ENCODE measurements at places on chromosomes 4 and X.

DNA sequence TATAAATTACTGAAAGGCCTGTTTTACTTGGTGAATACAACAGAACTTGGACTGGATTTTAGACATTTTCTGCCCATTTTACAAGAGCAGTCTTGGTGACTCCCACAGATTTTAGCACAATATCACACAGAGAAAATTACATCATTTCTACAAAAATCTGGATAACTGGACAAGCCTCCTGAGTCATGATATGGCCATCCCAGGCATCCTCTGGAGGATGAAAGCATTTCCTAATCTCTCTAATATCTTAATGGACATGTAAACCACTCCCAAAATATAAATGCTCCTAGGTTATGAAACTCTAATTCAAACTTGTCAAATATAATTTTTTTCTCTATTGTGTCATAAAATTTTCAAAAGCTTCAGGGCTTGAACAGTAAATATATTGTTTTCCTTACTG lies 1170.8 kb upstream of the PCDH7 start:
- DNase-seq, result no peak

DNA sequence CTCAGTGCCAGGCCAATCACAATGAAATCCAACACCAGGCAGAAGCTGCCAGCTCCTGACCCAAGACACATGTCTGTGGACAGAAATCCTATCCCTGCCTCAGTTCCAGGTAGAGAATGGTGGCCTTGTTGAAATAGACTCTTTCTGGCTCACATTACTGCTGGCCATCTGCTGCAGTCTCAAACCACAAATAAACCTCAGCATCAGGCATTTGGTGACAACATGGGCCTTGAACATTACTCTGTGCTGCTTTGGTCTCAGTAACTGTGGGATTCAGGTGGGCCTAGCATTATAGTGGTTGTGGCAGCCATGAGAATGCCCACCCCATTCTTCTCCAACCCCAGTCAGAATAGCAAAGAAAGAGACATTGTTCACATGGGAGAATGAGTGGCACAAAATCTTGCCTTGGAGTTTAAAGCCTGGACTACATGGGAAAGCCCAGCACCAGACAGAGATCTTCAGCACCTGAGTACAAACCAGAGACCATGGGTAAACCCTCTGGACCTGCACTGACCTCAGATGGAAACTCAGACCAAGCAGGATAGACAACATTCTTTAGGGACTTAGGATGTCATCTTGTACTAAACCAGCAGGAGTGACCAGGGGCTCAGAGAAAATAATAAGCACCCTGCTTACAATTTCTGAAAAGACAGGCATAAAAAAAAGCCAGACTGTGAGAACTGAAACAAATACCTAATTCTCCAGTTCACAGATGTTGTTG lies 50.4 kb upstream of the TRAM1L1 start:
- no peak for DNase-seq

DNA sequence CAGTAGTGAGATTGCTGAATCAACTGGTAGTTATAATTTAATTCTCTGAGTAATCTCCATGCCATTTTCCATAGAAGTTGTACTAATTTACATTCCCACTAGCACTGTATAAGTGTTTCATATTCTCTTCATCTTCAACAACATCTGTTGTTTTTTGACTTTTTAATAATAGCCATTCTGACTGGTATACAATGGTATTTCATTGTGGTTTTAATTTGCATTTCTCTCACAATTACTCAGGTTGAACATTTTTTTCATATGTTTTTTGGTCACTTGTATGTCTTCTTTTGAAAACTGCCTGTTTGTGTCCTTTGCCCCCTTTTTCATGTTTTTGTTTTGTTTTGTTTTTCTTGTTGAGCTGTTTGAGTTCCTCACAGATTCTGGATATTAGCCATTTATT lies 880.2 kb downstream of the RAPGEF2 start:
- DNase-seq, result no peak

DNA sequence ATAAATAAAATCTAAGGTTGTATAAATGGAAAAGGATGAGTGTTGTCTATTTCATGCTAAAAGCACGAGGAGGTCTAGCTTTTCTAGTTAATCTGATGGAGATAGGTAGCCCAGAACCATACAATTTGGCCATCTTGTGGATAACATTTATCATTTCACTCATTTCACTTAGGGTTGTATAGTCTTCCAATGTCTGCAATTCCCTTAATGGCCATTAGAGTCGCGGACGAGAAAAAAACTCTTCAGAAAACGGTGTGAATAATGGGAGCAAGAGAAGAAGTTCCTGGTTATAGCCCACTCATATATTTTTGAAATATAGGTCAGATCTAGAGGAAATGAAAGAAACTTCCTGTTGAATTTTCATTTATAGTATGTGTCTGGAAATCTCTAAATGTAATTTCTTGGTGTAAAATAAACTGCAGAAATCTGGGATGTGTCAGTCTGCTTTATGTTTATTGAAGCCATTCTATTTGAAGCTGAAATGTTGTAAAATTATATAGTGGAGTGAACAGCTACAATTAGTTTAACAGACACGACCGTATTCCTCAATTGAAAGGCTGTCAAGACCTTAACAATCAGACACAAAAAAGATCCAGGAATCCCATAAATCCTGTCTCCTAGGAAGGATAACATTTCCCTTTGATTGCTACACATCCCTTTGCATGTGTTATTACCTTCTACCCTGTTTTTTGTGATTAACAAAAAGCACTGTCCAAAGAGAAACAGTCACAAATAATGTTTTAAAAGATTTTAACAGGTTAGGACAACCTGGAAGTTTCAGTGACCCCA lies 47.7 kb upstream of the MGST2 start:
- no peak for DNase-seq

DNA sequence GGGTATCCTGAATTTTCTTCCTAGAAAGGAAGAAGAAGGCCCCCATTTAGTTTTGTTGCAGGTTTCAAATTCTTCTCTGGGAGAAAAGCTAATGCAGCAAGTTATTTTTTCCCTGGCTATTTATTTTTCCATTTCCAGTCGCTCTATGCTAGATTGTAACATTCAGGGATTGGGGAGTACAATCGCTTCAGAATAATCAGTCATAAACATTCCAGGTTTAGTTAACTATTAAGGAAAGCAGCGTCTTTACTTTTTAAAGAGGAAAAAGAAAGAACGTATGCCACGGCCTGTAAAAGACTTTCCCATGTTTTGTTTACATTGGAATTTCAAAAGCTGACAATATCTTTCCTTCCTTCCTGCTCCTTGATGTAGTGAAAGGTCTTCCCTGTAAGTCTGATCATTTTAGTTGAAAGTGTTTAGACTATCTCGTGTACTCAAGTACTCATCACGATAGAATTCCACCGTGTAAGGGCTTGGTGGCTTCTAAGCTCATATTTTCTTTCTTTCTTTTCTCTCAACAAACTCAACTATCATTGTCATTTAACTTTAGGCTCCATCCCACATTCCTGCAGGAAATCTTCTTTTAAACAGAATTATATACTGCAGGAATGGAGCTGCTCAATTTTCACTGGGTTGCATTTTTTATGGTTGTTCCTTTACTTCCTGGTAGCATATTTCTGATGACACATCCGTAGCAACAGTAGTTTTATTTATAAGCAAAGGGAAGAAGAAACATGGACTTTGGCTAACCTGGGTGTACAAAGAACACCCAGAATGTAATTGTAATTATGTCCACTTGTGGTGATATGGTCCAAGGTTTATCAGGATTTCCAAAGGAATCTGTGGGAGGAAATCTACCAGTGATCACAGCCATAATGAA lies 213.1 kb upstream of the FAT1 start:
- DNase-seq, result no peak

DNA sequence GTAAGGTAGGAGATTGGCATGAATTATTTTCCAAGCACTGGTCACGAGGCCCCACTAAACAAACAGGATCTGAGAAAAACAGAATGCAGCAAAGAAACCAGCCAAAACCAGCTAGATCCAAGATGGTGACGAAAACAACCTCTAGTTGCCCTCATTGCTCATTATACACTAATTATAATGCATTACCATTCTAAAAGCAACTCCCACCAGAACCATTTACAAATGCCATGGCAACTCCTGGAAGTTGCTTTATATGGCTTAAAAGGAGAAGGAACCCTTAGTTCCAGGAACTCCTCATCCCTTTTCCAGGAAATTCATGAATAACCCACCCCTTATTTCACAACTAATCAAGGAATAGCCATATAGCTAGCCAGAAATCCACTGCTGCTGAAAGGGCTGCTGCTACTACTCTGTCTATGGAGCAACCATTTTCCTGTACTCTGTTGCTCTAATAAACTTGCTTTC lies 69.3 kb downstream of the ABCB7 start:
- DNase-seq, result no peak

GRCh38 chrX:122219735-122220134 lies 964.3 kb upstream of the GRIA3 start:
- no peak for DNase-seq

- DNase-seq, result no peak
These were observed 81.2 kb downstream of the TMEM144 start for GRCh38 chr4:158291334-158292055.

DNA sequence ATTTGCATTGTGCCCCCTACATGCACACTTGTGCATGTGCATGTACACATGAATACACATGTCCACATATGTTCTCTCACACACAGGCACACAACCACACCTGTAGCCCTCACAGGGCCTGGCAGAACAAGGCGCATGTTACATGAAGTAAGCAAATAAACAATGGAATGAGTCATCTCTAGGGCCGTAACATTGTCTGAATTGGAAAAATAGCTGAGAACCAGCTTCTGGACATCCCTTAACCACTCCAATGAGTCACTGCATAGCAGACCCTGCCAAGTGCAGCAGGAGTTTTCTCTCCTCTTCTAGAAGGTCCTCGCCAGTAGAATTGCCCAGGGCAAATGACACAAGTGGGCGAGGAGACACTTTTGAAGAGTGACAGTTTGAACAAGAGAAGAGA lies 66.1 kb downstream of the MAGEA10 start:
- DNase-seq, result no peak

GRCh38 chr4:8910100-8910821 lies 38.6 kb upstream of the HMX1 start:
- no peak for DNase-seq

DNA sequence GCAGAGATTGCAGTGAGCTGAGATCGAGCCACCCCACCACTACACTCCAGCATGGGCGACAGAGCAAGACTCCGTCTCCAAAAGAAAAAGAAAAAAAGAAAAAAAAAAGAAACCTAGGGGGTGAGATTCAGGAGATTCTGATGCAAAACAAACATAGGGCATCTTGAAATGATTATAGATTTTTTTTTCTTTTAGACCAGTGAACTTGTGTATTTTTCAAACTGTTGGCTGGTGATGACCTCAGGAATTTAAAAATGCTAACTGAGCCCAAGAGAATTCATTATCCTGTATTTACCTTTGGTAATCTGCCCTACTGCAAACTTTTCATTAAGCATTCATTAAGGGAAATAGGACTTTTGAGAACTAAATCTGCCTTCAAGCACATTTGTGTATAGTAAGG lies 20.6 kb downstream of the ATP10D start:
- DNase-seq, result no peak

DNA sequence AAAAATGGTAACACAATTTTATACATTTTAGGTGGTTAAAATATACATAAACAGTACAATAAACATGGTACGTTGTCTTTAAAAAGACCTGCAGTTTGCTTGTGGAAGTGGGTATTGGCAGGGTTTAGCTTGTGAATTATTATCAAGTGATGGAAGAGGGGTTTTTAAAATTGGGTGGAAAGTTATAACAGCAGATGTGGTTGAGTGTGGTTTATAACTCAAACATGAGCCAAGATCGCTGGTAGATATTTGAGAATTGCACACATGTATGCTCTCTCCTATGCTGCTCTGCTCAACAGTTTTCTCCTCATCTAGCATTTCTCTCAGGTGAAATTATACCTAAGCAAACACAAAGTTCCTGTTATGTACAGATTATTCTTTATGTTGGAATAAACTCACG lies 14.0 kb downstream of the EPGN start:
- no peak for DNase-seq

DNA sequence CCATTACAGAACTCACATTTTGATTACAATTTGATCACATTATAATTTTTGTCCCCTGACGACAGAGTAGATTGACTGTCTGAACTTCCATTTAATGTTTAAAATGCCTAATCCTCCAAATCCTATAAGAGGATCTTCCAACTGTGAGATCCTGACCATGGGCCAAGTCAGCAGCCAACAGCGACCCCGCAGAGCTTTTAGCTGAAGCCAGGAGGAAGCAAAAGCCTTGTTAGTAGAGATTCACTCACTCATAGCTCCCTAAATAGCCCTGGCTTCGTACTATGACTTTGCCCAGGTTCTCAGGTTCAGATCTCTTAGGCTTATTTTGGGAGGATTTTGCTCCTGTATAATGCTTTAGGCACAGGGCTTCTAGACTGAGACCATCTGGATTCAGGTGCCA lies 413.1 kb downstream of the NKX6-1 start:
- no peak for DNase-seq

GRCh38 chr4:177267911-177268310 lies 41.8 kb upstream of the NEIL3 start:
- no peak for DNase-seq

- no peak for DNase-seq
These were observed 43.1 kb upstream of the C1GALT1C1 start for GRCh38 chrX:120672841-120673530.

- DNase-seq, result peak; percentile 6
These were observed 6.9 kb downstream of the PJA1 start for GRCh38 chrX:69158166-69158980.

- DNase-seq, result no peak
These were observed 83.8 kb downstream of the LUZP4 start for GRCh38 chrX:115373308-115373707.
